HT1080 (cell line): ENCODE measurements at places on chromosomes 2 and 18. TPM values are rescaled to one million over a fixed set of nuclear protein-coding genes. Genes with fewer than 3 reads are reported as not detected.

DNA sequence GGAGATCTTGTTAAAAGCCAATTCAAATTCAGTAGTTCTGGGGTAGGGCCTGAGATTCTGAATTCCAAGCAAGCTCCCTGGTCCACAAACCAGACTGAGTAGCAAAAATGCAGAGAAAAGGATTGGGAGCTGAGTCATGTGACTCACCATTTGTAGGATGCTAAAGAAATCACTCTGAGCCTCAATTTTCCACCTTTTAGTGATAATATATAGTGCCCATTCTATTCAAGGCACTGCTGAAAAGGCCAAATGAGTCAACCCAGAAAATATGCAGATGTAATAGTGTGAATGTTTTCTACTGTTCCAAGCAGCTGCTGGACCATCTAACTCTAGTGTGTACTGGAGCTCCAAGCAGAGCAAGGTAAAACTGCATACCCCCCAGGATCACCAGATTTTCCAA, 47.2 kb downstream of the SLC14A2 start:
- DNase-seq: peak; percentile 28

DNA sequence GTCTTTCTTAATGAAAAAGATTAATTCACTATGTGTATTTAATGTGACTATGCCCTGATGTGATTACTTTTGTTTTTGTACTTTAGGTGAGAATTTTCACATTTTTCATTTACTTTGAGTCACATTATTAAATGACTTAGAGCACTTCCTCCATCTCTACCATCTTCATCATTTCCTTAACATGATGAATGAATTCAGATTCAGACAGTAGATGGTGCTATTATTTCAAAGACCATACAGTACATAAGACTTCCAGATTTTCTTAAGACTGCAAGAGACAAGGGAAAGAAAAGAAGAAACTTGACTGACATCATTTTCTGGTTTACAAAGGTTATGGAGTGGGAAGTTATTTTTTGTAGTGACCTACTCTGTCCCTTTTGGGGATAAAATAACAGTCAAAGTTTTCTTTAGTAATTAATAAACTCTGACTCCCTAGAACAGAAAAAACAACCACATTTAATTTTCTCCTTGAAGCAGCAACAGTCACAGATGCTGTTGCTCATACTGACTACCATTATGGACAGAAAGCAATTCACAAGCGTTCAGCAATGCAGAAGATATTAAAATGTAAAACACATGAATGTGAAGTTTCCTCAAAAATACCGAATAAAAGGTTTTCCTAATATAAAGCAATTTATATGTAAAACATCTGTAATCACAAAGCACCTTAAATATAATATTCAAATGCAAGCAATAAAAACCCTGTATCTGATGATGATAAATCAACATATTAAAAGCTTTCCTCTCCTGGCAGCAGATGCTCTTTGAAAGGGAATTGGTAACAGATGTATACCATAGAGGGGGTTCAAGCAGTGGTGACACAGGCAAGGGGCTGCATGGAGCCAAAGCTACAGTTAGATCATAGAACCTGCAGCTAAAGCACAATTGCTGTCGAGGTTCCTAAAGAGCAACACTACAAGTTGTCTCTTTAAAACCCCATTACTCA, 1010.9 kb upstream of the NXPH2 start:
- peak; percentile 47 for DNase-seq

- DNase-seq: no peak
These were observed 12.4 kb downstream of the SH2D6 start for GRCh38 chr2:85430752-85431569.

- no peak for DNase-seq
These were observed 364.3 kb downstream of the RNF144A start for GRCh38 chr2:7281231-7282201.

The SEMA4F gene
- total RNA-seq: 11.6 and 12.7 TPM in 2 replicates

The SETBP1 gene
- total RNA-seq: 2.1 and 2.7 TPM in 2 replicates

The CFC1 gene
- not detected in 2 replicates for total RNA-seq

The SLC4A5 gene
- total RNA-seq: not detected in 2 replicates

The THAP4 gene
- 103 TPM in 2 replicates for total RNA-seq
